Caki2 (cell line): ENCODE measurements at places on chromosomes 2 and 18.

DNA sequence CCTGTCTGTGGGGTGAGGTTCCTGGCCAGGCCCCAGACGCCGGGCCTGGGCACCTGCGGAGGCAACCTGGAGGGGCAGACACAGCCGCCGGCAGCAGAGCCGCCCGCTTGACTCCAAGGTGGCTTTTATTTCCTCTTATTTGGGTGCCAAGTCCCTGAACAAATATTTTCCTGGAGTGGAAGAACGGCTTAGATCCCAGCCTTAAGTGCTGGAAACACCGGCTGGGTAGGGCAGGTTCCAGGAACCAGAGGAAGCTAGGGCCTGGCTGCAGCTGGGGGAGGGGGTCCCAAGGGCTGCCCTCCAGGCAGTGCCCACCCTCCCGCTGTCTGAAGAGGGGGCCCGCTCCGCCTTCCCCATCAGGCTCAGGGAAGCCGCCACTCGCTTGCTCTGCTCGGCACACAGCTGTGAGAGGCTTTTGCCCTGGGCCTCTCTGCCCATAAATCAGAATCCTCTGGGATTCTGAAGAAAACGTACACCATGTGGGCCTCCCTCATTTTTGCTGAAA lies 28.2 kb downstream of the SDC1 start:
- no peak for DNase-seq

DNA sequence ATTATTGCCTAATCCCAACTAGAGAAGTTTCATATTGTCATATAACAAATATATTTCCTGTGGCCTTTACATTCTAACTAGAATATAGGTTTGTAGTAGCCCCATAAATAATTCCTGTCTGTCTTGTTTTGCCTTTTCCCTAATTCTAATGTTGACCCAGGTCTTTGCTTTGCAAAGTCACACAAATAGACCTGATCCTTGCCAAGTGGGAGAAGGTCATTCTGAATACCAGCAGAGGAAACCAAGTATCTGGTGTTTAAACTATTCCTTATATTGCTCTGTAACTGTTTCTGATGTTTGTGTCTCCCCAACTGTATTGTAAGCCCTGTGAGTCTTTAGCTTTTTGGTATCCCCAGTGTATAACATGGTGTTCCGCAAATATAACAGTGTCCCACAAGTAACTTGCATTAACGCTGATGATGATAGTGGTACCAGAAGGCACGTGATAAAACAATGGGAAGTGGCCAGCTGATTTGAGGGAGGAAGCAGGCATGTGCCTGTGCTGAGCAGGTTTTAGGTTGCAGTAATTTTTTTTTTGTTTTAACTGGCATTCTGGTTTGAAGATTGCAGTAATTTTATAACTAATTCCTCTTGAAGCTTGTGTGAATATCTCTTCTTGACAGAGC lies 11.1 kb downstream of the HADHB start:
- DNase-seq, result no peak

- no peak for DNase-seq
These were observed 59.2 kb downstream of the TGFA start for GRCh38 chr2:70494293-70494886.

GRCh38 chr2:135451966-135452365 lies 79.1 kb downstream of the ZRANB3 start:
- no peak for DNase-seq

GRCh38 chr18:5868218-5868854 lies 27.0 kb downstream of the TMEM200C start:
- DNase-seq, result peak; percentile 59
